NCI-H187 treated with DMSO at 0.1 percent for 48 hours (cell line): ENCODE measurements at places on chromosomes 11 and 22.

DNA sequence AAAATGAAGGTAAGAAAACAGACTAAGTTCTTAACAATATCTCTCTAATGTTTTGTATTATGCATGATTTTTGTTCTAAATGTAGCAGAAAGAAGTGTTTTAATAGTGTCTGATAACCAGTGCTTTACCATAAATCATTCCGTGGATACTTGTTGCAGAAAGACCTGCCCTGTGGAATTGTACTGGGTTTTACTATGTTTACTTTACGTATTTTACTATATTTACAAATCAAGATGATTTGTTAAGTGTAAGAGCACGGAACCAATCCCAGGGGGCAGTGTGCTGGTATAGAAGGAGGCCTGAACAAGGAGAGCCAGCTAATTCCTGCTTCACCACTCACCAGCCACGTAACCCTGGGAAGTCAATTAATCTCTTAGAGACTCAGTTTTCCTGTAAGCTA is 1.4 kb downstream of the HTR3B start:
- DNase-seq: peak; percentile 31

DNA sequence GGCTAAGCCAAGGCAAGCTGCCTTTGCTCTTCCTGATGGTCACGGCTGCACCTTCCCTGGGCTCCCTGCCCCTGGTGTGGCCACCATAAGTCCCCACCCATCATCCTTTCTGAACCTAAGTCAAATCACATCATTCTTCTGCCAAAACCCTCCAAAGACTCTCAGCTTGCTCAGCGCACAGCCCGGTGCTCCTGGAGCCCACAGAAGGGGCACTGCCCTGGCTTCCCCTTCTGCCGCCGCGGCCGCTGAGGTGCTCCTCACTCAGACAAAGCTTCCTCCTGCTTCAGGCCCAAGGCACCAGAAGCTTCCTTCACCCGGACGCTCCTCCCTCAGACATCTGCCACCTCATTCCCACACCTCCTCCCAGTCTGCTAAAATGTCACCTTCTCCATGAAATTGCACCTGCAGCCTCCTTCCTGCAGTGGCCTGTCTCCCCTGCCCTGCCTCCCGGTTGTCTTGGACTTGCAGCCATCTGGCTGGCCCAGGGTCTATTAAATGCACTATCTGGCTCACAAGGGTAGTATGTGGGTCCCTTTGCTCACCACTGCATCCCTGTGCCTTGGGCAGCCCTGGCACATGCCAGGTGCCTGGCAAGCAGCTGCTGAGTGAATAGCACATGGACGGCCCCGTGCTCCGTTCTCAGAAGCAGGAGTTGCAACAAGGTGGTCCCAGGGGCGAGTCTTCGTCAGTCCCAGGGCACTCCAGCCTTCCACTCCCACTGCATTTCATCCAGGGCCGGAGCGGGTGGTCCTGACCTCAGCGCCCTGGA is 108.2 kb downstream of the WNT7B start:
- no peak for DNase-seq

- no peak for DNase-seq
Observed at GRCh38 chr11:61832754-61833153, 4.7 kb downstream of the FADS2 start.

DNA sequence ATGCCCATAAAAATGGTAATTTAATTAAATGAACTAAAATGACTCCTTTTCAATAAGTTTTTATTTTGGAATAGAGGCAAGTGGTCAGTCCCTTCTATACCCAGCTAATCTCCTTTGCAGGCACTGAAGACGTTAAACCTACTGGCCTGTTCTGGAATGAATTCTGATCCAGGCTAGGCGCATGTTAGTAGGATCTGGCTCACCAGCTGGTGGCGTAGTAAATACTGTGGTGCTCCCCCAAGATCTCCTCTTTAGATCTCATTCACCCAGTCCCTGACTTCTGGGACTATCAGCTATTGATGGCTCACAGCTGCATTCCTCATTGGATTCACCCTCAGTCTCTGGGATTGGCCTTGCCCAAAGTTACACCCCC is 173.7 kb upstream of the DDI1 start:
- DNase-seq: no peak

- DNase-seq: no peak
Observed at GRCh38 chr11:18705651-18706281, 7.2 kb downstream of the TMEM86A start.

GRCh38 chr11:24289301-24289700 is 207.6 kb upstream of the LUZP2 start:
- DNase-seq: no peak

- no peak for DNase-seq
Observed at GRCh38 chr11:60658409-60658808, 41.0 kb upstream of the MS4A8 start.

DNA sequence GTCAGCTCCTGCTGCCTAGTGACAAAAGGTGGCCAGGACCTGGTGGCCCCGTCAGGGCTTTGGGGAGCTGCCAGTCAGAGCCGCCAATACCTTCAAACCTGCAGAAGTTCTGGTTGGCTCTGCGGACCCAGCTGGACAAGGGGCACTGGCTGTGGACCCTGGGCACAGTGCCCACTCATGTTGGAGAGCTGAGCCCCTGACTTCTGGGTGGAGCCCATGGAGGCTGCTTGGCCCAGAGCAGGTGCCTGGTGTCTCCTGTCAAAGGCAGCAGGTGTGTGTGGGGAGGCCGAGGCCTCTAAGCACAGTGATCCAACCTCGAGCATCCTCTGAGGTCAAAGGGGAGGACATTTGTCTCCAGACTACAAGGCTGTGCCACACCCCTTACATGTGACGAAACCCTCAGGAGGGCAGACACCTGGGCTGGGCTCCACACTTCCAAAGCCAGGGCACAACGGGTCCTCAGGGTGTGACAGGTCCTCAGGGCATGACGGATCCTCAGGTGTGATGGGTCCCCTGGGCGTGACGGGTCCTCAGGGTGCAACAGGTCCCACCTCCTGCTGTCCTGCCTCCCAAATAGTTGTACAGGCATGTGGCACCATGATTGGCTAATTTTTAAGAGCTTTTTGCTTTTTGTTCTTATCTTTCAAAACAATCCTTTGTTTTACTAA is 37.0 kb downstream of the MUC2 start:
- no peak for DNase-seq
